ENCODE measurements at places on chromosomes 7 and 10.
A peak's percentile ranks its signal among the peaks of the same experiment; 100 is the strongest.

GRCh38 chr10:109721453-109722064, 201.8 kb downstream of the XPNPEP1 start:
- no peak for DNase-seq

DNA sequence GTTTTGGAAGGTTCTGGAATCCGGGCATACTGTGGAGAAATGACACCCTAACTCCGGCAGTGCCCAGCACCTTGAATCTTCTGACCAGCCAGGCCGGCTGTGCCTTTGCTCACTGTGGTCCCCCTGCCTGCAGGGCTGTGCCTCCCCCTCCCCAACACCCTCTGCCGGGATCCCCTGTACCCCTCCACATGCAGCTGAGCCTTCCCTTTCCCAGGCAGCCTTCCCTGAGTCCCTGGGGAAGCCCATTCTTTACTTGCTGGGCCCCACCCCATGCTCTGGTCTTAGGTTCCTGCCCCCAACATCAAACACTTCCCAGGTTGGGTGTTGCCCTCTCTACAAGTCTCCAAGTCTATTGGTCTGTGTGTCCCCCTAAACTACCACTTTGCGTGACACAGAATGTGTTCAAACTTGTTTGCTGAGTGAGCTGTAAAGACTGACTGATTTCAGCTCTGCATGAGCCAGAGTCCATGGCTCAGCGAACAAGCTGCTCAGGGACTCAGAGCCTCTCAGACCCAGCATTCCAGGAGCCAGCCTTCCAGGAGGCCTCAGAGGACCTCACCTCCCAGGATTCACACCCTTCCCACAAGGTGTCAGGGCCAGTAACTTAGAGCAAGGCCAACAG, 31.6 kb downstream of the CALML5 start:
- DNase-seq = no peak

DNA sequence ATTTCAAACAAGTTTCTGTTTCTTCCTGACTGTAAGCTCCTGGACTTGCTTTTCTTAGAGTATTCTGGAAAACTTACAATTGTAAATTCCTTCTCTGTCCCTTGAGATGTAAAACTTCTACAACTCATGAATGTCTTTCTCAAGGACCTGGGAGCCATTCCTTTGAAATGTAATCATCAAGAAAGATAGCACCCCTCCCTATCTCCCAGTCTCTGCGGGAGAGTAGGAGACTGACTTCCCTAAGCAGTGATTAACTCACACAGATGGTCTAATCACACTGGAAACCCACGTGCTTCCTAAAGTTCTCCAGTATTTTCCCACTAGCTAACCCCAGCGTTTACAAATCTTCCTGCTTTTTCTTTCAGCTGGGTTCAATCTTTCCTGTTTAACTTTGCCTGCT, 549.4 kb downstream of the SORCS1 start:
- DNase-seq = peak; percentile 89

- no peak for DNase-seq
Observed at GRCh38 chr10:7165500-7166177, 245.2 kb downstream of the SFMBT2 start.

GRCh38 chr10:125172694-125173093, 12.3 kb upstream of the CTBP2 start:
- DNase-seq = no peak

GRCh38 chr10:33899578-33900531, 565.4 kb upstream of the NRP1 start:
- no peak for DNase-seq

DNA sequence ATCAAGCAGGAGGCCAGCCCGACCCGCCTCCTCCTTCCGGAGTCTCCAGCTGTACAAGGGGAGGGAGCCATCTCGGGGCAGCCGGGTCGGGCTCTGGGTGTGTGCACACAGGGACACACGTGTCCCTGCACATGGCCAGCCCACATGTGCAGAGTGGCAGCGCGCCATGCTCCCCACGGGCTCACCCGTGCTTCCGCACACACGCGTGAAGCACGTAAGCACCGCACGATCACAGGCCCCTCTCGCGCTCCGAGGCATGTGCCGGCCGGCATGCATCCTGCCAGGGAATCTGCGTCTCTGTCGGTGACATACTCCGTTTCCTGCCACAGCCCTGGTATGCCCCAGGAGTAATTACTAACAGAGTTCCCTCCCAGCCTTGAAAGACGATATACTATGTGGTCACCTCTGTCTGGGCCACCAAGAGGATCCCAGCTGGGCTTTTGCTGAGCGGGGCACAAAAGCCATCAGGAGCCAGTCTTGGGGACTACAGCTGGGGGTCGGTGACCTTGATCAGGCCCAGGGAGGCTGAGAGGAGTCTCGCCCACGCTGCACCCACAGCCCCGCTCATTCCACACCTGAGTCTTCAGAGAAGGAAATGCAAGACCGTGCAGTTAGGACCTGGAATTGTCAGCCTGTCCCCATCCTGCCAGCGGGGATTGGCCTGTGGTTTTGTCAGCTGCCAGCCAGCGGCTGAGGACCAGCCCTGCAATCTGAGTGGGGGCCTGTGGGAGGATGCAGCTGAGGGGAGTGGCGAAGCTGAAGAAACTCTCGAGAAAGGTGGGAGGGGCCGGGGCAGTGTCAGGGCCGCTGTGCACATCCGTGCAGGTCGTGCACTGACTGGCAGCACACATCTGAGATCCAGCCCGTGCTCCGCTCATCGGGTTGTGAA, 11.0 kb upstream of the LFNG start:
- DNase-seq = peak; percentile 82

DNA sequence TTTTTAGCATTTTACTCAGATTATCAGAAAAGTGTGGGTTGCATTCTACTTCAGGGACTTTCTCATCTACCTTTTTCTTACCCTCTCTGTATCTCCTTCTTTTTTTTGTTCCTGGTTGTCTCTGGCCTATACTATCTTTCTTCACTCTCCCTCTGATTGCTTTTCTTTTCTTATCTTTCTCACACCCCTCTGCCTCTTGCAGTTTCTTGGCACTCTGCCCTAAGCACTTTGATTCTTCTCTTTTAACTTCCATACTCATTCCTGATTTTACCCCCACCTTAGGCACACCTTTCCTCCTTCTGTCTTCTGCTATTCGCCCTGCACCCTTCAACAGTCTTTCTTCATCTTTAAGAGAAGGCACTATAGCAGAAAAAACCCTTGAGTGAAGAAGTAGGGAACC, 92.8 kb upstream of the HPS1 start:
- no peak for DNase-seq
